Eye (tissue), 1 donor: ENCODE measurements at places on chromosomes 2 and 18.

DNA sequence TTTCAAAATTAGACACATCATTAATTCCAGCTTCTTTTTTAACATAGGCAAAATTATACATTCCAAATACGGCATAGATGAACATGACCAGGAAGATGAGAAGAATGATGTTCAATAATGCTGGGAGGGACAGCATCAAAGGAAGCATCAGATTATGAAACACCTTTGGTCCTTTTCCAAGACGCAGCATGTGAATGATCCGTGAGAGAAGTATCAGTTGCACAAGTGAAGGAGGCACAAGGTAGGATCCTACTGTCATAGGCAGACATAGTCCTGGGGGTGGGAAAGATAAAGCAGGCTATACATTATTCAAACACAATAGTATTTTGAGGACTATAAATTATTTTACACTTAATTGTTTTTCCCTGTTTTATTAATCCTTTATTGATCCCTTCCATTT is 30.6 kb upstream of the SCN9A start:
- no peak for DNase-seq

DNA sequence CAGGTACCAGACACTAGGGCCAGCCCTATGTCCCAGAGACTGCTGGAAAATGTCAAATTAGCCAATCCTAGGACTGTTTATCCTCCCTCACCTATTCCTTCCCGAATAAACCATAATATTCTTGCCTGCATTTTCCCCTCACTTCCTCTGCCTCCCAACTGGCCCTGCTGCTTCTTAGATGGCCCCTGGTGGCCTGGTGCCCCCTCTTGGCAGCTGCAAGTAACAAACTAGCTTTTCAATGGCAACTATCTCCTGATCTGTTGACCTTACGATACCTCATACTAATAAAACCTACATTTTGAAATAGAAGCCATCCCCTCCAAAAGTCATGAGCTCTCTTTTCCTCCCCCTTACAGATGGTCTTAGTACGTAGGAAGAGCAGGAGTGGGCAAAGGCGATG is 132.0 kb downstream of the ALPK2 start:
- DNase-seq: no peak

DNA sequence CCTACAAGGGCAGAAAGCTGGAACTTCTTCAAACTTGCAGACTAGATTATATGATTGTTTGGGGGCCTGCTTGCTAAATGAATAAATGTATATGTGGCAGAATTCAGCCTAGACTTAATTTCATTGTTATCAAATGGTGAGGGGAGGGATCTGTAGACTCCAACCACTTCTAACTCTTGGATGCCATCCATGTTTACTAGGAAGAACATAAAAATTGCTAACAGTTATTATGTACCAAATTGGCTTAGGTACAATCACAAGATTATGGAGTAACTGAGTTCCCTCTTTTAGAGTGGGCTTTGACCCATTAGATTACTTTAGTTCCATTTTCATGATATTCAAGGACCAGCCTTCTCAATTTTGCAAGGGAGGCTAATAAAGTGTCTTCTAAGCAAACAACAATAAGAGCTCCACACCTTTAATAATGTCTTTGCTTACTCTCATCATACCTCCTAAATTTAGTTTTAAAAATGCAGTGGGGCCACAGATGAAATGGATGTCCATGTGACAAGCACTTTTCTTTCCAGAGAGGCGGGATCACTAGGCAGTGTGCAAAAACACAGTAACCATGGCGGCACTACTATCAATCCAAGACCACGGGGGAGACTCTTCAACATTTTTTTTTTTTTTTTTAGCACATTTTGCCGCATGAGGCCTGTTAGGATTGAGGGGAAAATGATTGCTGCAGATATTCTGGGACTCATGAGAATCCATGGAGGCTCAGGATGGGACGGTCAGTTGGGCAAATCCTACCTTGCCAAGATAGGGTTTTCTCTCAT is 217.6 kb upstream of the SPRED2 start:
- no peak for DNase-seq

GRCh38 chr18:58991167-58991798 is 126.6 kb downstream of the ZNF532 start:
- no peak for DNase-seq

- no peak for DNase-seq
Observed at GRCh38 chr18:70671889-70672565, 383.2 kb downstream of the SOCS6 start.

DNA sequence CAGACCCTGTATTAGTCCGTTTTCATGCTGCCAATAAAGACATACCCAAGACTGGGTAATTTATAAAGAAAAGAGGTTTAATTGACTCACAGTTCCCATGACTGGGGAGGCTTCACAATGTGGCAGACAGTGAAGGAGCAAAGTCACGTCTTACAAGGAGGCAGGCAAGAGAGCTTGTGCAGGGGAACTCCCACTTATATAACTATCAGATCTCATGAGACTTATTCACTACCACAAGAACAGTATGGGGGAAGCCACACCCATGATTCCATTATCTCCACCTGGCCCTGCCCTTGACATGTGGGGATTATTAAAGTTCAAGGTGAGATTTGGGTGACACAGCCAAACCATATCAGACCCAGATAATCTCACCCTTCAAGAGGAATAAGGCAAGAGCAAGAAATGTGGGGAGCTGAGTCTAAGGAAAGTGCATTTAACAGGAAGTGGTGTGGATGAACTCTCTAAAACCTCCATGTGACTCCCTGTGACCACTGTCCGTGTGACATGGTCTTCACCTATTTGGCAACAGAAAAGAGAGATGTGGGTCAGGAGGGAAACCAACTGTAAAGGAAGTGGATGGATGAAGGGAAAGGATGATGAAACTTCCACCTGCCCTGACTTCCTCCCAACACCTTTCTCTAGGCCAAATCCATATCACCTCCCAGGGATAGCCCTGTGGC is 110.6 kb downstream of the ATL2 start:
- DNase-seq: no peak

DNA sequence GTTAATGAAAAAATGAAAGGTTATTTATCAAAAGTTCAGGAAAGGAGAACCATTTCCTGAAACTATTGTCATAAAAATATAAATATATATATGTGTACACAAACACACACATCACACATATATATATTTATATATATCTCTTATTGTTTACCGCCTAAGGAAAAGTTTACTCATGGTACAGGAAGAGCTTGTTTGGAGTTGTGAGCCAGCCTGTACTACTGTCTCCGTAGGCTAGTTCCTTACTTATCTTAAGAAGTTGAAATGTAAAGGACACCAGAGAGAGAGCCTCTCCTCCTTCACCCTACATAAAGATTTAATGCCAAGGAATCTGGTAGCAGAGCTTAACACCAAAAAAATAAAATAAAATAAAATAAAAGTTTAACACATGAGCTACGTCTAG is 19.6 kb downstream of the DSC1 start:
- DNase-seq: no peak

- DNase-seq: no peak
Observed at GRCh38 chr2:102340778-102341177, 14.8 kb upstream of the IL18R1 start.

DNA sequence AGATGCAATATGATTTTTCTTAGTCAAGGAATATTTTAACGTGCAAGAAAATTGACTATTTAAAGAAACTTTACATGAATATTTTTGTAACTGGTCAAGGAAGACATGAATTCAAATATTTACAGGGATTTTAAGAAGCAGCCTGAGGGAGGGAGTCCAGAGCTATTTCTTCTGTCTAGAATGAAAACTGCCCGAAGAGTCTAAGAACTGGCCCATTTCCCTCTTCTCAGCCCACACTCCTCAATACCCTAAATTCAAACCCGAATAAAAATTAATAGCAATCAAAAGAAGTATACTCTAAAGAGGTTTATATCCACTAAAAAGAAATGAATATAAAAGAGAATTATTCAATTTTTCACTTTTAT is 6.5 kb upstream of the NDUFV2 start:
- no peak for DNase-seq

DNA sequence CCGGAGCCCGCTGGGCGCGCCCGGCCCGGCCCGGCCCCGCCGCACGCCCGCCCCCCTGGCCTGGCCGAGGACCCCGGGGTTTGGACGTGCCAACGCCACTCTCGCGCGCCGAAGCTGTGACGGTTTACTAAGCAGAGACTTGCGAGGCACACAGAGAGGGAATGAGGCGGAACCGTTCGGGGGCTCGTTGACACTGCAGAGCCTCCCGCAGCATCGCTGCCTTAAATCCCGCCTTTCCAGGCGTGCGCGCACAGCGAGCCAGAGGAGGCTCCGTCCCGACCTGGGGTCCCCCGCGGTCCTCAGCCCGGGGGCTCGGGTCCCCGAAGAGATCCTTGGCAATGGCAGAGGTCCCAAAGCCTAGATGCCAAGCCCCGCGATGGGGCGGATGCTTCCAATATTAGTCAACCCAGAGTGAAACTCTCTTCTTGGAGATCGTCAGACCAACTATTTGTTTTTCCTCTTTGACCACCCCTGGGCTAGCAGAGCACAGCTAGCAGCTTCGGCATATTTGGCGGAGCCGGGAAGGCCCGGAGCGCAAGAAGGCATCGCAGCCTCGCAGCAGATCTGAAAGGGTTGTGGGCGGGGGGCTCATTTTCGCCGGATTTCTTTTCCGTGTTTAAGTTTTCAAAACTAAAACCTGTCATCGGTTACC is at the start of gene ZNF385B:
ZNF385B (minus strand) TSS at position 197 of the 652 bp plus-strand sequence.
- DNase-seq: peak; percentile 74

DNA sequence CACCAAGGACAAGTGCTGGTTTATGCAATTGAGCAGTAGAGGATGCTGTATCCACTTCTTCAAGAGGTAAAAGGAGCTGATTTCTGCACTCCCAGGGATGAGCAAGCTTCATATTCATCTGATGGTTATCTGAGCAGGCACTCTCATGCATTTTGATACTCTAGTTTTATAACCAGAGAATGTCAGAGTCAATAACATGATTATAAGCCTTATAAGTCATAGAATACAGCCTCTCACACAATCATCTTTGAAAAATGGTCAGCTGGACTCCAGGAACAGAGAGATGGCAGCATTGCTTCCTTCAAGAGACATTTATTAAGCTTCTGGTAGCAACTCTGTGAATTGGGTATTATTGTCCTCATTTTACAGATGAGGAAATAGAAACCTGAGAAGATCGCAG is 167.1 kb downstream of the SLC8A1 start:
- DNase-seq: no peak

GRCh38 chr2:76825140-76825970 is 696.8 kb downstream of the LRRTM4 start:
- DNase-seq: no peak

DNA sequence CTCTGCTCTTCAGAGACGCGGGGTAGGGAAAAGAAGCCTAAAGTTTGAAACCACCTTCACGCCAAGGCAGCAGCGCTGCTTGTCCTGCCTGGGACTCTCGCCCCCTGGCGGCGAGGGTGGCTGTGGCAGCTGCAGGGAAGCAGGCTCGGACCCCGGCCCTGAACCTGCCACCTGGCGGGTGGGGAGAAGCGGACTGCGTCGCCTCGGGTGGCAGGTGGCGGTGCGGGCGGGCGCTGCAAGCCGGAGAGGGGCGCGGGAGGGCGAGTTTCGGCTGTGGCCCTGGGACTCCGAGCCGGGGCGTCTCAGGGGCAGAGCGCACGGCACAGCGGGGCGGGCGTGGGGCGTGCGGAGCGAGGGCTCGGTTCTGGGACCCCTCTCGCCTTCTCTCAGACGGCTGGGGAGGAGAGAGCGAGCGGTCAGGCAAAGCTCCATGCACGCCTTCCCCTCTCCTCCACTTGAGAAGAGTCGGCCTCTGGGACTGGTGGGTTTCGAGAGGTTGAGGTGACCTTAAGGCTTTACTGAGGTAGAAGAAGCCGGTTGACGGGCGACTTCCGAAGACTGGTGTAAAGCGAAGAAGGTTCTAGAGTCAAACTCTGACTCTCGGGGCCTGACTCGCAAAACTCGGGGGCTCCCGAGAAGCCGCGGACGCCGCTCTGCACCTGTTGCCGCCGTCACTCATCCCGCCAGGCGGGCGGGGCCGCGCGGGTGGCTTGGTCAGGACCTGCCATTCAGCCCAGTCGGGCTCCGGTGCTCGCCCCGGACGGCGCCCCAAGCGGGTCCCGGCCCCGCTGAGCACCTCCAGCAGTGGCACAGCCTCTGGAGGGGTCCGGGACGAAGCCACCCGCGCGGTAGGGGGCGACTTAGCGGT is 1.1 kb upstream of the BOLL start:
- peak; percentile 75 for DNase-seq

GRCh38 chr2:202007983-202008354 is 25.7 kb upstream of the FZD7 start:
- no peak for DNase-seq

- DNase-seq: no peak
Observed at GRCh38 chr2:174074831-174075230, 109.7 kb upstream of the SP3 start.

- no peak for DNase-seq
Observed at GRCh38 chr2:73035899-73036711, 35.4 kb downstream of the SFXN5 start.

GRCh38 chr2:45255563-45255962 is 246.3 kb upstream of the SIX2 start:
- no peak for DNase-seq

- DNase-seq: no peak
Observed at GRCh38 chr2:161159456-161160225, 587 bp upstream of the TANK start.

DNA sequence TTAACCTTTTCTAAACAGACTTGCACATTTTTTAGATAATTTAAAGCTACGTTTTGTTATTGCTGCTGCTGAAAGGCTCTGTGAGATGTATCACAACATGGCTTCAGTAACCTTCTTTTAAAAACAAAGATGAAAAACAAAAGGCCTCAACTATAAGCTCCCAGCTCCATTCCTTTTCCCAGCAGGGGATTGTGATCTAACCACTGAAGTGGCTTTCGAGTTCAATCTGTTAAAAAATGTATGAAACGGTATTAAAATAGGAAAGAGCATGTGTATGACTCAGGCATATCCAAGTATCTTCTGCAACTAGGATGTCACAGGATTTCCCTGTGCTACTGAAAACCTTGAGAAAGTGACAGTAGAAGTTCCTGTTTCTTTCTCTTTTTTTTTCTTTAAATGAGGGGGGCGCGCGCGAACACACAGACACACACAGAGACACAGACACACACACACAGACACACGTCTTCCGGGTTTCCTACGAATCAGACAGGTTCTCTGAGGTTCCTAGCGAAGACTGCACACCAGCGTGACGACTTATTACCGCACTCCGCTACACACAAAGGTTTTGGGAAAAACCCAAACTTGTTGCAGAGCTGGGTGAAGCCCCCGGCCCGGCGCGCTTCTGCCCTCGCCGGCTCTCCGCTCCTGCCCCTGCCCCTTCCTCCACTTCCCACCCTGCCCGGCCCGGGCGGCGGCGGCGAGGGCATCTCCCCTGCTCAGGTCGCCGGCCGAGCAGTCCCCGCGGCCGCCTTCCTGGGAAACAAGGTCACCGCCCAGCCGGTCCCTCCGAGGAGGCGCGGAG is 86.8 kb downstream of the RBMS1 start:
- DNase-seq: peak; percentile 87

DNA sequence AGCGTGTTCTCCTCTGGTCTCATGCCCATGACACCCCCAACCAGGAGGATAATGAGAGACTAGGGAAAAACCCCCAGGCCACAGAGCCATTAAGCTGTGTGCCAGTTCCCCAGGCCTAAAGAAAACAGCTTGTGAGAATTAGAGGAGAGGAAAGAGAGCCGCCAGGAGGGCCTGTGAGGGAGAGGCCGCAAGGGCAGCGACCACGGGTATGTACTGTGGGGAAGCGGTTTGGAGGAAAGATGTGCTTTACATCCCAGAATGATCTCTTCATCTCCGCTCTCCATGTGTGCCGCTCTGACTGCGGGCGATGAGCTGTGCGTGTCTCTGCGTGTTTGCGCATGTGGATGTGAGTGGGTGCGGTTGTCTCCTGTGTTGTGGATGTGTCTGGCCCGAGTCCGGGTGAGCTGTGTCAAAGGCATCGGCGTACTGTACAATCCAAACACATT is 82.9 kb downstream of the DYSF start:
- peak; percentile 24 for DNase-seq
